ENCODE measurements at places on chromosomes 1 and 21. TPM values are rescaled to one million over a fixed set of nuclear protein-coding genes. Genes with fewer than 3 reads are reported as not detected.

BRINP2 gene
- polyA plus RNA-seq: 0.02 TPM

COL24A1 gene
- 0.28 TPM for polyA plus RNA-seq

A3GALT2 gene
- polyA plus RNA-seq: not detected

NBPF4 gene
- polyA plus RNA-seq: not detected

DNAJC28 gene
- polyA plus RNA-seq: 0.38 TPM

LCE1F gene
- polyA plus RNA-seq: not detected

DIO1 gene
- polyA plus RNA-seq: not detected

FAM72C gene
- 0.71 TPM for polyA plus RNA-seq

SFN gene
- not detected for polyA plus RNA-seq

GPR153 gene
- 6.3 TPM for polyA plus RNA-seq

ALX3 gene
- polyA plus RNA-seq: 4.3 TPM

CD5L gene
- polyA plus RNA-seq: not detected

EXTL1 gene
- 5.0 TPM for polyA plus RNA-seq

GBP1 gene
- 55.3 TPM for polyA plus RNA-seq

DDAH1 gene
- polyA plus RNA-seq: 244 TPM

FAM72B gene
- polyA plus RNA-seq: 2.1 TPM

LZIC gene
- 9.1 TPM for polyA plus RNA-seq

SLAMF7 gene
- not detected for polyA plus RNA-seq

PEAR1 gene
- polyA plus RNA-seq: 50.4 TPM

ASCL5 gene
- not detected for polyA plus RNA-seq

DEPDC1 gene
- 5.3 TPM for polyA plus RNA-seq

INAVA gene
- 0.01 TPM for polyA plus RNA-seq

BRDT gene
- not detected for polyA plus RNA-seq

KAZN gene
- 4.3 TPM for polyA plus RNA-seq

NID1 gene
- polyA plus RNA-seq: 116 TPM

RNU1-3 gene
- polyA plus RNA-seq: not detected

GNG4 gene
- polyA plus RNA-seq: 0.09 TPM

HUNK gene
- polyA plus RNA-seq: 0.28 TPM

B3GALT2 gene
- polyA plus RNA-seq: 1.5 TPM

MROH9 gene
- polyA plus RNA-seq: 0.10 TPM

TCP10L gene
- not detected for polyA plus RNA-seq

SPRR1B gene
- not detected for polyA plus RNA-seq

NTMT2 gene
- not detected for polyA plus RNA-seq

KRTAP19-1 gene
- polyA plus RNA-seq: not detected

KCNT2 gene
- 1.4 TPM for polyA plus RNA-seq

KCND3 gene
- polyA plus RNA-seq: 2.2 TPM

OR2L3 gene
- polyA plus RNA-seq: not detected

HMGN1 gene
- 56.6 TPM for polyA plus RNA-seq

ICOSLG gene
- polyA plus RNA-seq: 0.27 TPM

ARHGEF16 gene
- 0.04 TPM for polyA plus RNA-seq

PADI1 gene
- 0.70 TPM for polyA plus RNA-seq

PLA2G5 gene
- polyA plus RNA-seq: not detected

GUCA2B gene
- polyA plus RNA-seq: not detected

EDARADD gene
- polyA plus RNA-seq: not detected

TCHHL1 gene
- not detected for polyA plus RNA-seq

CR2 gene
- not detected for polyA plus RNA-seq

SUSD4 gene
- polyA plus RNA-seq: 0.32 TPM

LCE1B gene
- not detected for polyA plus RNA-seq

KIAA0040 gene
- polyA plus RNA-seq: 10.8 TPM

PPFIA4 gene
- polyA plus RNA-seq: 3.8 TPM

TENT5C gene
- polyA plus RNA-seq: 1.9 TPM

CEP104 gene
- 26.0 TPM for polyA plus RNA-seq

CYP4A22 gene
- not detected for polyA plus RNA-seq

RIPPLY3 gene
- polyA plus RNA-seq: 0.22 TPM

ATXN7L2 gene
- polyA plus RNA-seq: 5.7 TPM

KLF17 gene
- 0.16 TPM for polyA plus RNA-seq

RPE65 gene
- not detected for polyA plus RNA-seq

TESK2 gene
- 2.4 TPM for polyA plus RNA-seq

Measured in BJ (cell line).